ENCODE measurements at places on chromosomes 2 and 18.

DNA sequence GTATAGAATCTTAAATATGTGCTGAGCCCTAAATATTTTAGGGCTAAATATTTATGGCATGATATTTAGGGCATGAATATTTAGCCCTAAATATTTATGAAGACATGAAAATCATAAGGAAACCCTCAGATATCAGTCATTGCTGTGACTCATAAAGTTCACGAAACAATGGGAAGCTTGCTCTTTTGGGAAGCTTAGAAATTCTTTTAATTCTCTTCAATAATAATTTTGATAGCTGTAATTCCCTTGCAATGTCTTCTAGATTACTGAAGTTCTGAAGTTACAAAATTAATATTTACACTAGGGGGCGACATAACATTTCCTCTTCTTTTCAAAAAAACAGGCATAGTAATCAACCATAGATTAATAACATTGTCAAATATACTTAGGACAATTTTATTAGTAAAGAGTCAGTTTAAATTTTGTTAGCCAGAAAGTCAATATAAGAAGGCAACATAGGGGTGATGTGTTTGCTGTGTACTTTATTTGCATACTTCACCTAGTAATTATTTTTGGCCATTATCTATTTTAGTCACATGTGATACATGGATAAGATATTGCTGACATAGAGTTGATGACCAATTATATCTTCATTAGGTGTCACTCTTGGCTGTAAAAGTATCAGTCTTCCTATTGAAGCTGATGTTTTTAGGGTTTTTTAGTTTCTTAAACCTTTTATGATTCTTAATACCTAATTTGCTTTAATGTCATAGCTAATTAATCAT, 13.2 kb downstream of the ZNF804A start:
- peak; percentile 65 for DNase-seq

GRCh38 chr2:70132244-70133126, 45.2 kb downstream of the PCBP1 start:
- DNase-seq = peak; percentile 44

DNA sequence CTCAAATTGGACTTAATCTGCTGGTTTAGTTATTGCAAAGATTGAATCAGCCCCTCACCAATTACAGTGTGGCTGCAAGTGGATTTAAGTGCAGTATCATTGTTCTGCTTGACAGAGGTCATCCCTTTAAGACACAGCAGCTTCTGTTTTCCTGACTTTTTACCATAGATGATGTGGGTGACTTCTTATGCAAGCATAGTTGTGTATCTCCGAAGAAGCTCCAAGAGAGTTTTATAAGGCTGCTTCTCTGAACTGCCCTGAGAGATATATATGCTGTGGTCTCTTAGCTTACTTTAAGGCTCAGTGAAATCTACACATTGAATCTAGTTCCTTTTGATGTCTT, 3.5 kb downstream of the TRIB2 start:
- DNase-seq = peak; percentile 28

DNA sequence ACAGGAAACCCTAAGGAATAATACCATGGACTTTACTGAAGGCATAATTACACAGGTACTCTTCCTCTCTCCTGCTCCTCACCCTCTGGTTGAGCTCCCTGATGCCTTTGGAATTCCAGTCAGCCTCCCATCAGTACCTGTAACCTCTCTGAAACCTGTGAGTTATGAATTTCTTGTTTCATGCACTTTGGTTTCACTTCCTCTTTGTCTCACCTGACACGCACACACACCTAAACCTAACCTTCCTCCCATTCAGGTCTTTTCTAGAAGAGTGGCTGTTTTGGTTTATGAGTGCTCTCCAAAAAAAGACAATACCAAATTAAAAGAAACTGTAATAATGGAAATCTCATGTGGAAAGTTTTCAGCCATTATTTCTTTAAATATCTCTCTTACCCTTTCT, 451.3 kb upstream of the VWC2L start:
- no peak for DNase-seq

DNA sequence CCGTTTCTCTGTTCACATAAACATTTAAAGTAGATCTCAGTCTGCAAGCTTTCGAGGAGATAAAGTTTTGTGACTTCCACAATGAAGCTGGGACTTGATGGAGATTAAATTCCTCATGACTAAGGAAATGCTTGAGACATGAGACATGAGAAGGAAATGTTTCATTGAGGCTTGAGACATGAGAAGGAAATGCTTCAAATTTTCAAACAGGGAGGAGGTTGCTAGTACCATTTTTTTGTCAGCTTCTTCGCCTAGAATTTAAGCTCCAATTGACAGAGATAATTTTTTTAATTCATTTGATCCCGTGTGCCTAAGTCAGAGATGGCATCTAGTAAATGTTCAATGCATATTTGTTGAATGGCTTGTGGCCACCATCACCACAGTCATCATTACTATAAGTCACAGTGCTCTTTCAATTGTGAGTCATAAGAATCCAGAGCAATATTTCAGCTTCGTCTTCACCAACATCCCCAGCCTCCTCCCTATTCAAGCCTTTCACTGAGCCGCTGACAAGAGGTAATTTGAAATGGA, 543 bp upstream of the MARCHF4 start:
- DNase-seq = peak; percentile 93

- peak; percentile 100 for DNase-seq
Measured at GRCh38 chr18:36309436-36310391, 12.2 kb downstream of the FHOD3 start.

Measured in fibroblast of skin of abdomen (primary cell).